Esophagus squamous epithelium (tissue), 5 donors: ENCODE measurements at places on chromosomes 13 and 19.

- no peak for DNase-seq
Measured at GRCh38 chr19:27972291-27973040, 1240.5 kb downstream of the UQCRFS1 start.

GRCh38 chr13:75384879-75385707, 96.9 kb downstream of the TBC1D4 start:
- no peak for DNase-seq

- DNase-seq: no peak
Measured at GRCh38 chr19:53131727-53132126, 983 bp downstream of the ZNF415 start.

DNA sequence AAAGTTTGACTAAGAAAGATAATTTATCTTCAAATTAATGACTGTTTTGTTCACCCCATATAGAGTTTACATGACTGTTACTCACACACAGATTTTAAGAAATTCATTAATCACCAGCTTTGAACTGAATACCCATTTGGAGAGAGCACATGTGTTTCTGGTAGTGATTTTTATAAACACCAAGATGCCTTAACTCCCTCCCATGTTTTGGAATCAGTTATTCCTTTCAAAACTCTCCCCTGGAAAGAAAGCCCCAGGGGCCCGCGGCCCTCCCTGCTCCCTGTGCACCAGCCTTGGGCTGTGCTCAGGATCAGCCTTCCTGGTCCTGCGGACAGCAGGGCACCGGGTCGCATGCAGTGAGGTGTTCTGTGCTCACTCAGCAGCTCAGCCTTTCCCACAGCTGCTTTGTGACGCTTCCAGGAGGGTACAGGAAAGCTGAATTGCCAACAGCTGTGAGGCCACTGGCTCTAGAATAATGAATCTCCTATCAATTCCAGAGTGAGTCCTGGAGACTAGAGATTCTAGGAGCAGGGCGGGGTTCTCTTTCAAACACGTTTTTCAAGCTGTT, 483.2 kb downstream of the EFNB2 start:
- no peak for DNase-seq

- DNase-seq: no peak
Measured at GRCh38 chr13:97109841-97110492, 112.2 kb upstream of the MBNL2 start.

GRCh38 chr13:29892151-29892550, 41.7 kb upstream of the UBL3 start:
- no peak for DNase-seq

DNA sequence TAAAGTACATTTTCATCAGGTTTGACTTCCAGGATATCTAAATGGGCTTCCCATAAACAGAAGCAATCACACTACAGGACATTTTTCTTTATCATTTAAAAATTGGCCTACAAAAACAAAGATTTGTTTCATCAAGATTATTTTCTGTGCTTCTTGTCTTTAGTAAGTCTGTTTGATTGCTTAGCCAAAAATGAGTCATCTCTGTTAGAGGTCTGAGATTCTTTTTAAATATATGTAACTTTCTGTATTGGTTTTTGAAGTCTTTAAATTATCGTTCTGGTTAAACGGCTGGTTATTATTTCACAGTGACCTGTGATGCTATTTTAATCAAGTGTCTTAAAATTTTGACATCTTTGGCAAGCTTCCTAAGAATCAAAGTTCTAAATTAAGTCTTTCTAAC, 62.7 kb downstream of the SLITRK1 start:
- DNase-seq: no peak

DNA sequence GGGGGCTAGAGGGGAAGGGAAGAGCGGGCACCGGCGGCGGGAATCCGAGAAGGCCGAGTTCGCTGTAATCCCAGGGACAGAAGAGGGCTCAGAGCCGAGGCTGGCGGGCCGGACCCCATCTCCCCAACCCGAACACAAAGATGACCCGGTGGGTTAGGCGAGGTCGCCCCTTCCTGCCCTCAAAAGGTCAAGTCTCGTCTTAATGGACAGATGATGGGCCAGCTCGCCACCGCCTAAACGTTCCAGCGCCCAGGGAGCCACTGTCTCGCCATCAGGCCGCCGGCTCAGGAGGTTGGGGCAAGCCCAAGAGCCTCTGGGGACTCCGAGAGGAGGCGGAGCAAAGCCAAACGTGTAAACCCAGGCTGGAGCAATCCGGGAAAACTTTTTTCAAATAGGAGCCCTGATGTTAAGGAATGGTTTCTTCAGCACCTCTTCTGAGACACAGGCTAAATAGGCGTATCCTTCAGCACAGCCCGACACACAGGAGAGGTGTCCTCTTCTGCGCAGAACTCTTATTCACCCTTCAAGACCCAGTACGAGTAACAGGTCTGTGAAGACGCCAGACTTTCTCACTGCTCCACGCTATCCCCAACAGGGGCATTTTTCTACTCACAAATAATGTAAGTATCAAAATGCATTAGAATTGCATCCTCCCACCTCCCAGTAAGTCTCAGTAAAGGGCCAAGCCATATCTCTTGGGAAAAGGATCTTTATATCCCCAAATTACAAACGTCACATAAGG, 6.3 kb upstream of the POU4F1 start:
- DNase-seq: no peak

DNA sequence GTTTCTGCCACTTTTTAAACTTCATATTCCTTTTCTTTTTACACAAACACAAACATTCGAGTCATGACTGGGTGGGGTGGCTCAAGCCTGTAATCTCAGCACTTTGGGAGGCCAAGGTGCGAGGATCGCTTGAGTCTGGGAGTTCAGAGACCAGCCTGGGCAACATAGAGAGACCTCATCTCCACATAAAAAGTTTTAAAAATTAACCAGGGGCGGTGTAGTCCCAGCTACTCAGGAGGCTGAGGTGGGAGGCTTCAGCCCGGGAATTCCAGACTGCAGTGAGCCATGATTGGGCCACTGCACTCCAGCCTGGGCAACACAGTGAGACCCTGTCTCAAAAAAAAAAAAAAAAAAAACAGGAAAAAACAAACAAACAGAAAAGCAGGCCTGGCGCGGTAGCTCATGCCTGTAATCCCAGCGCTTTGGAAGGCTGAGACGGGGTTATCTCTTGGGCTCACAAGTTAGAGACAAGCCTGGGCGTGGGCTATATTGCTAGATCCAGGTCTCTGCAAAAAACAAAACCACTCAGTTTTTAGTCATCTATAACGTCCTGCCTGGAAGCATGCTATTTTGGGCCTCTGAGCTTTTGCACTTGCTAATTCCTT, 583 bp upstream of the BAX start:
- DNase-seq: no peak

DNA sequence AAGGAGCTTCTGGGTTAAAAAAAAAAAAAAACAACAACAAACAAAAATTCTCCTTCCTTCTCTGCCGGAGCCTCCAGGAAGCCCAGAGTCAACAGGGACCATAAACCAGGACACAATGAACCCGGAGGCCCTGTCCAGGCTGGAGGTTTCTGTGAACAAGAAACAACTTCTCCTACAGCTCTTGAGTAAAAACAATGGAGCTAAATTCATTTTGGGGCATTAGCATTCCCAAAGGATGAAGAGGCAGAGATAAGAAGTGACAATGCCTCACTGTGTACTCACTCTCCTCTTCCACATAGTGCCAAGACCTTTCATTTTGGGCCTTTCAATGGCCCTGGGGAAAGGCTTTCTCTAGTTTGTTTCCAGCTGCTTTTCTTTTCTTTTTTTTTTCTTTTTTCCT, 9.0 kb downstream of the RHPN2 start:
- no peak for DNase-seq

GRCh38 chr19:6047741-6048251, 62.5 kb downstream of the RFX2 start:
- DNase-seq: no peak

DNA sequence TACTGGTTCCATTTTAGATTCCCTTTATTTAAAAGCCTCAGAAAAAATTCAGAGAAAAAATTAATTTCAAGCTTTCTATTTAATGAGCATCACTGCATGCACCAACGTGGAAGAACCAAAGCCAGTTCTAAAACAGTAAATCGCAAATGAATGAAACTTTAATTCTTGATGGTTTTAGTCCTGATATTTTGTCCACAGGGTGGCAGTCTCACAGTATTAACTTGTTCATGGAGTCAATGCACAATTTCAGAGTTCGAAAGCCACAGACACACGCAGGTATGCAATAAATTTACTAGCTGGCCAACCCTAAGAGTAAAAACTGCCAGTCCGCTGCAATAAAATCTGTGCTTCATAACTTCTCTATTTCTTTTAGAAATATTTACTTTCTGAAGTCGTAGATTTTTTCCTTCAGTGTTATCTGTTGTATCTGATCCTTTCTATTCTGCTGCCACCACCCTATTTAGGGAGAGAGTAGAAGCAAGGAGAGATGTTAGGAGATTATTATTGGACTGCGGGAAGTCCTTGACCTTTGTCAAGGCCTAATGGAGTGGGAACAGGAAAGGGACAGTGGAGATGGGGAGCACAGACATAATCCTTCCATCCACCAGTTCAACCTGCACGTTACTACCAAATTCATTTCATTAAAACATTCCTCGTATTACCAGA, 7.0 kb upstream of the WBP4 start:
- no peak for DNase-seq

GRCh38 chr19:17520865-17521264, 9.4 kb downstream of the PGLS start:
- no peak for DNase-seq

DNA sequence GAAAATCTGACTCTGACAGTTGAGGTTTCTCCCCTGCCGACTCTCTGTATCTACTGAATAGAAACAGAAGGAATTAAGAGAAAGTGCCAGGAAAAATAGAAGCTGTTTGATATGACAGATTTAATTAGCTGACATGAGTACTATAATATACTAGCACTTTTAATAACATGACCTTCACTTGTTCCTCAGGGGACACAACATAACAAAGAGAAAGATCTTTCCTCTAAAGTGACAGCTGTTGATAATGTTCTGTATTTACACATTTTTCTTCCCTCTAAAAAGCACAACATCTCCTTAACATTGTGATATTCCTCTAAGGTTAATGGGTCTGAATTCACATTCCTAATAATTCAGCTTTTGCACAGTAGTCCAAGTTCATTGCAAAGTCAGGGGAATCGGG, 1136.0 kb downstream of the PCDH17 start:
- DNase-seq: no peak

GRCh38 chr13:32045982-32046785, 14.6 kb downstream of the FRY start:
- no peak for DNase-seq

DNA sequence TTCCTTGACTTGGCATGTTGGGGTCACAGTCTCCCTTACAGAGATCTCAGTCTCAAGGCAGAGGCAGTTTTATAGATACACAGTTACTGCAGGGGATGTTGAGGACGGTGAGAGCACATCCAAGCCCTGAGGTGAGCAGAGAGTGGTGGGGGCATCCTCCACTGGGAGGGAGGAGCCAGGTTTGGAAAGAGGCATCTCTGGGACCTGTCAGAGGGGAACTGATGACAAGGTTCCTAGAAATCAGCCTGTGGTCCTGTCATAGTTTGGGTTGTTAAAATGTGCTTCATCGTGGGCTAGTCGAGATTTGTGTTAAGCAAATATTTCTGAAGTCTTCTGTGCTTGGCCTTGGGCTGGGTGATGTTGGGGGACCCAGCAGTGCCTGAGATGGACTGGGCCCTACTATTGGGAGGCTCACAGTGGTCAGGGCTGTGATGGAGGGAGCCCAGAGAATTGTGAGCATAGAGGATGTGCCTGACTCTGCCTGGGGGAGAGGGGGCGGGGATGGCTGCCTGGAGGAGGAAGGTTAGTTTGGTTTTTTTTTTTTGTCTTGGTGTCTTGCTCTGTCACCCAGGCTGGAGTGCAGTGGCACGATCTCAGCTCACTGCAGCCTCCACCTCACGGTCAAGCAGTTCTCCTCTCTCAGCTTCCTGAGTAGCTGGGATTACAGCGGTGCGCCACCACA, 3.9 kb downstream of the SUPT5H start:
- no peak for DNase-seq

DNA sequence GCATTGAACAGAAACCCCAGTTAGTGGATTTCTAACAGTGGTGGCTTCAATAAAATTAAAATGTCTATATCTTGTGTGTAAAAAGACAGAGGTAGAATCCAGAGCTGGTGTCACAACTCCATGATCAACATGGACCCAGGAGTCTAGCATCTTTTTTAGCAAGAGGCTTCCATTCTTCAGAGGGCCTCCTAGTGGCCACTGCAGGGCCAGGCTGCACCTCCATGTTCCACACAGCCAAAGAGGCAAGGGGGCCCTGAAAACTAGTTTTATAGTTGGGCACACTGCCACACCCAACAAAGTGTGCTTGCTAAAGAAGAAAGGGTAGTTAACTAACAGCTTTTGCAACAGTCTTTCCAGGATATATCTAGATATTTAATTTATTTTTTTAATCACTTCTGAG, 12.9 kb downstream of the N4BP2L1 start:
- no peak for DNase-seq

DNA sequence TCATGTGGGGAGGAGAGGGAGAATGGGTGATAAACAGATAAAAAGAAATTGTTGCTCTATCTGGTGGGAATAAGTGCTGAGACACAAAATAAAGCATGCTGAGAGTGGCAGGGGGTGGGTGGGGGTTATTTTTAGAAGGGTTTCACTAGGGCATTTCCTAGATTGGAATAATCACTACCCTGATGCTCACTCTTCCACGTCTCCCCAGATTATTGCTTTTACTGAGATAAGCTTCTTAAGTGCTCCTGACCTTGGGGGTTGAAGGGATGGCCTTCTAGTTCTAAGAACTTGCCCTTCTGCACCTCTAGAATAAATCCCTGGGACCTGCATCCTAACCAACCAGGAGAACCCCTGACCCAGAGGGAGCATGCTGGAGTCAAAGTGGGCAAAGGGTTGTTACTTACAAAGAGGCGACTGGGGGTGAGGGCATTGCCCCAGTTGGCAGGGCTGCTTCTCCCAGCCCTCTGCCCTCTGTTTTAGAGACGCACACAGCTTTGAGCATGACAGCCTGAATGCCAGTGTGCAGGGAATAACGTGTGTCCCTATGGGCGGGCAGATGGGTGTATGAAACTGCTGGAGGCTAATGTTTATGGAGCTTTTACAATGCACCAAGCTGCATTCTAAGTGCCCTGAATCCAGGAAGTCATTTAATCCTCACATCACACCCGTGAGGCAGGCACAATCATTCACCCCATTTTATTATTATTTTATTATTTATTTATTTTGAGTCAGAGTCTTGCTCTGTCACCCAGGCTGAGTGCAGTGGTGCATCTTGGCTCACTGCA, 743 bp downstream of the RDH8 start:
- no peak for DNase-seq

- DNase-seq: no peak
Measured at GRCh38 chr13:22594041-22594440, 586.7 kb upstream of the SGCG start.

GRCh38 chr13:33497146-33497845, 211.7 kb upstream of the STARD13 start:
- DNase-seq: no peak

DNA sequence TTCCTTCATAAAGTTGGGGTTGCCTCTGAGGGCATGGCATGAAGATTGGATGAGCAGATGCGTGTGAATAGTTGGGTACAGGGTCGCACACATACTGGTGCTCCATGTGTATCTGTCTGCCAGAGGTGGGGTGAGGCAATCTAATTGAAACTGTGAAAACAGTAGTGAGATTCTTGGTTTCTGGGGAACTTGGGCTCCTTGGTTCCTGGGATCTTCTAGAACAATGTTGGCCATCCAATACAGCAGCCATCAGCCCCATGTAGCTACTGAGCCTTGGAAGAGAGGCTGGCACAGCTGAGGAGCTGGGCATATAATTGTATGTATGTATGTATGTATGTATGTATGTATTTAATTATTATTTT, 616 bp downstream of the FCHO1 start:
- no peak for DNase-seq

- no peak for DNase-seq
Measured at GRCh38 chr19:39410017-39410830, 2.2 kb upstream of the PLEKHG2 start.

- DNase-seq: no peak
Measured at GRCh38 chr19:2628597-2628996, 73.9 kb downstream of the GNG7 start.

- no peak for DNase-seq
Measured at GRCh38 chr13:65582160-65582559, 1648.0 kb downstream of the PCDH9 start.
